ENCODE measurements at places on chromosomes 6 and 20. TPM values are rescaled to one million over a fixed set of nuclear protein-coding genes. Genes with fewer than 3 reads are reported as not detected.

The PPP1R14C gene
- not detected for total RNA-seq

The NSFL1C gene
- 51.5 TPM for total RNA-seq

The PHACTR1 gene
- 1.5 TPM for total RNA-seq

DNA sequence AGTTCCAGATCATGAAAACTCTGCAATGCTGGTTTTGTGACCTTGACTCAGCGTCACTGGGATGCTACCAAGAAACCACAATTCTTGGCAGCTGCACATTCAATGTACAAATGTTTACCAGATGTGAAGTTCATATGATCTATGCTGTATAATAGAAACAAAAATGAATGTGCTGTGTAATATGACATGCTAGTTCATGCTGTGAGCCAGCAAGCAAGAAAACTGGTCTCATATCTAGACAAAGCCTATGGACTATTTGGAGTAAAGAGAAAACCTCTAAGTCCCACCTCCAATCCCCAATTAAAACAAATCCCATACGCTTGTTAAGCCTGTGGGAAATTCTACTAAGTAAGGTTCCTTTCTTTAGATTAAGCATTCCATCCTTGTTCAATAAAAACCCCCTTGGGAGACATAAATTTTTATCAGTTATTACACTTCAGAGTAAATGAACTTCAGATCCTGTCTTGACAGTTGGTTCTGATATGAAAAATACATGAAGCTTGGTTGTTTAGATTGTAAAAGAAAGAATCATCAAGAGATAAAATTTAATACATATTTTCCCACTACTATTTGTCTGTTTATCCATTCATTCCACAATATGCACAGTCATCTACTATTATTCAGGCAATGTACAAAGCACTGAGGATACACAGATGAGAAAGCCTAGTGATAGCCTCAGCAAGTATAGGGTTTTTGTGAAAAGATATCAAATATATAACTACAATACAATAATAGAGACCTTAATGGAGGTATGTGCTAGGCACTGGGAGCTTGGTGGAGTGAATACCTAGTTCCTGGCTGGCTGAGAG is 20.1 kb downstream of the COL21A1 start:
- ATAC-seq: no peak

DNA sequence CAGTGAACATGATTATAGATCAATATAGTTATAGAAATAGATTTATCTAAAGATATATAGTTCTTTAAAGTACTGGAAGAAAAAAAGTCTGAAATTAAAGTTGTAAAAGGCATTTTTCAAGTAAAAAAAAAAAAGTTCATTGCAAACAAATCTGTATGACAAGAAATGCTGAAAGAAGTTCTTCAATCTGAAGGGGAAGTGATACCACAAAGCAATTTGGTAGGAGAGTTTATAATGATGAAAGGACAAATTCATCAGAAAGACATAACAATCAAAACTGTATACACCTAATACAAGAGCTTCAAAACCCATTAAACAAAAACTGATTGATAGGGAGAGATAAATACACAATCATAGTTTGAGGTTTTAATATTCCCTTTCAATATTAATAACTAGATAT is 14.1 kb downstream of the HUS1B start:
- ATAC-seq: no peak

- peak; percentile 43 for ATAC-seq
Measured at GRCh38 chr6:125299257-125299656, 2.5 kb downstream of the HDDC2 start.

- ATAC-seq: no peak
Measured at GRCh38 chr20:4076671-4077070, 61.3 kb upstream of the RNF24 start.

DNA sequence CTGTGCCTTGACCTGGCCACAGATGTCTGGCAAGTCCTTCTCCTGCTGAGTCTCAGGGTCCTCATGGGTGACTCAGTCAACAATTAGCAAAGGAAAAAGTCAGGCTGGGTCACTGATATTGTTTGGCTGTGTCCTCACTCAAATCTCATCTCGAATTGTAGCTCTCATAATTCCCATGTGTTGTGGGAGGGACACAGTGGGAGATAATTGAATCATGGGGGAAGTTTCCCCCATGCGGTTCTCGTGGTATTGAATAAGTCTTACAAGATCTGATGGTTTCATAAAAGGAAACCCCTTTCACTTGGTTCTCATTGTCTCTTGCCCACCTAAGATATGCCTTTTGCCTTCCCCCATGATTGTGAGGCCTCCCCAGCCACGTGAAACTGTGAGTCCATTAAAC is 45.7 kb downstream of the PREX1 start:
- no peak for ATAC-seq

DNA sequence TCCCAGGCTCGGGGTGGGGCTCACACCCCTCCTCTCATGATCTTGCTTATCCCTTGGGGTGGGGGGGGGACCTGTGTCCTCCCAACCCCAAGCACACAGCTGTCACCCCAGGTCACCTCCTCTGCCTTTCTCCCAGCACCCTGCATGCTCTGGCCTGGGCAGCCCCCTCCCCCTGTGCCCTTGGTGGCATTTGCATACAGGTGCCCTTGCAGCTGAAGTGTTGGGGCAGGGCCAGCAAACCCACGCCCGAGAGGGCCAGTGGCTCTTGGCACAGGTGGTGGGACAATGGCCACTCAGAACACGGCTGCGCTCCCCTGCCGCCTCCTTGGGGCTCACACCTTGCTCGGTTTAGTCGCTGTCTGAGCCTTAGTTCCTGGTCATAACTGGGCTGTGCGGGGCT is 11.3 kb upstream of the MYT1 start:
- no peak for ATAC-seq

GRCh38 chr20:49690899-49691620 is 22.6 kb downstream of the B4GALT5 start:
- no peak for ATAC-seq

- ATAC-seq: peak; percentile 6
Measured at GRCh38 chr20:32191422-32191821, 16.1 kb downstream of the PLAGL2 start.
